ENCODE measurements at places on chromosomes 3 and 15.

- no peaks in the 10 kb centered on the region for H3K27me3 ChIP-seq
- DNase-seq, result peak; percentile 88
- H3K36me3 ChIP-seq, result no peaks in the 10 kb centered on the region
- H3K4me1 ChIP-seq, result peaks cover 10% of the 10 kb centered on the region
Observed at GRCh38 chr3:58560771-58561311, 16.4 kb downstream of the FAM107A start.

- H3K4me3 ChIP-seq, result no peak overlapping the region
- H3K27me3 ChIP-seq, result no peaks in the 10 kb centered on the region
- H3K27ac ChIP-seq, result no peak overlapping the region
- DNase-seq, result no peak
- H3K4me1 ChIP-seq, result peaks cover 27% of the 10 kb centered on the region
Observed at GRCh38 chr15:41932511-41933289, 38.8 kb upstream of the SPTBN5 start.

DNA sequence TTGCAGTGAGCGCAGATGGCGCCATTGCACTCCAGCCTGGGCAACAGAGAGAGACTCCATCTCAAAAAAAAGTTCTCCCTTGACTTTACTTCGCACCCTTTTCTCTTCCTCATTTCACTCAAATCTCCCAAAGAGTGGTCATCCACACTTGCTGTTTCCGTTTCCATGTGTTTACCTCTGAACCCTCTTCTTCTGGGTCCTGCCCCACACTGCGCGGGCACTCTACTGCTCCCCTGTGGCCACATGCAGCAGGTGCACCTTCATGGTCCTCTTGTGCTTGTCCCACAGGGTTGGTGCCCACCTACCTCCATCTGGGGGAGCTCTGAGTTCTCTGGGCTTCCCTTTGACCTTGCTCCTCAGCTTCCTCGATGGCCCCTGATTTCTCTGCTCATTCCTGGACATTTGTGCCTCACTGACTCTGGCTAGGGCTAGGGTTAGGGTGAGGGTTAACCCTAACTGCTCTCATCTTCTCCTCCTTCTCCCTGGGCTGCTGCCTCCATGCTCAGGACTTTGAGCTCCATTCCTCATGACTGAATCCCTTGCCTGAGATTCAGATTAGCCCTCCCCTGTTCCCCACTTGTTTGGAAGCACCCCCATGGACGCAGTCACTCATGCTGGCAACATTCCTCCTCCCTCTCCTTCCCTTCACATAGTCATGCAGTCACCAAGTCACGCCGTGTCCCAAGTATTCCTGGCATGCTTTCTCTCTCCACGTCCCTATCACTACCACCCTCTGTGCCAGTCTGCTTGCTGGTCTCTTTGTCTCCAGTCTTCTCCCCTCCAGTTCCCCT lies 26.6 kb upstream of the KY start:
- no peak overlapping the region for H3K4me3 ChIP-seq
- H3K36me3 ChIP-seq, result no peaks in the 10 kb centered on the region
- no peaks in the 10 kb centered on the region for H3K4me1 ChIP-seq
- DNase-seq, result no peak
- H3K27ac ChIP-seq, result no peak overlapping the region

GRCh38 chr15:101517504-101517903 lies 28.0 kb upstream of the PCSK6 start:
- no peak overlapping the region for H3K27ac ChIP-seq
- no peaks in the 10 kb centered on the region for H3K36me3 ChIP-seq
- no peak overlapping the region for H3K4me3 ChIP-seq
- H3K4me1 ChIP-seq, result no peaks in the 10 kb centered on the region
- H3K27me3 ChIP-seq, result no peaks in the 10 kb centered on the region
- DNase-seq, result no peak

- no peak overlapping the region for H3K27ac ChIP-seq
- no peaks in the 10 kb centered on the region for H3K36me3 ChIP-seq
- H3K27me3 ChIP-seq, result no peaks in the 10 kb centered on the region
- no peak for DNase-seq
- no peaks in the 10 kb centered on the region for H3K4me1 ChIP-seq
- H3K4me3 ChIP-seq, result no peak overlapping the region
Observed at GRCh38 chr3:131803113-131803512, 231.7 kb downstream of the CPNE4 start.

- H3K4me1 ChIP-seq, result no peaks in the 10 kb centered on the region
- no peaks in the 10 kb centered on the region for H3K27me3 ChIP-seq
- no peak overlapping the region for H3K4me3 ChIP-seq
- no peak overlapping the region for H3K27ac ChIP-seq
- H3K36me3 ChIP-seq, result no peaks in the 10 kb centered on the region
Observed at GRCh38 chr15:23073890-23074646, 34.7 kb upstream of the TUBGCP5 start.

DNA sequence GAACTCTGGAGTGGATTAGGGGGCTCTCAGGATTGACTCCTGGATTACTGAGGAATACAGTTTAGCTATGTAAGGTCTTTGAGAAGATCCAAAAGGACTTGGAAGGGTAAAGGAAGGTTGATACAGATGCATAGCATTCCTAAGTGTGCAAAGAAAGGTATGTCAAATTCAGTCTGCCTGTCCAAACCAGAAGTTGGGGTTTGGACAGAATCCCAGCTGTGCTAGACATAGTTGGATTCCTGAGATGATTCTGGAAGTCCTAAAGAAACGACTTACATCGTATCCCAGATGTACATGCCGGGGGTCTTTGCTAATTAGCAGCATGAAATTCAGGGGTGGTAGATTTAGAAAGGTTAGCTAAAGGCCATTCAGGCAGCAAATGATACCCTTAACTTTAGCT lies 97.7 kb upstream of the TSPAN3 start:
- no peak overlapping the region for H3K4me3 ChIP-seq
- no peak overlapping the region for H3K27ac ChIP-seq
- no peaks in the 10 kb centered on the region for H3K27me3 ChIP-seq

- no peak overlapping the region for H3K27ac ChIP-seq
- no peaks in the 10 kb centered on the region for H3K27me3 ChIP-seq
- H3K4me3 ChIP-seq, result no peak overlapping the region
Observed at GRCh38 chr15:67972377-67972776, 81.7 kb upstream of the PIAS1 start.

DNA sequence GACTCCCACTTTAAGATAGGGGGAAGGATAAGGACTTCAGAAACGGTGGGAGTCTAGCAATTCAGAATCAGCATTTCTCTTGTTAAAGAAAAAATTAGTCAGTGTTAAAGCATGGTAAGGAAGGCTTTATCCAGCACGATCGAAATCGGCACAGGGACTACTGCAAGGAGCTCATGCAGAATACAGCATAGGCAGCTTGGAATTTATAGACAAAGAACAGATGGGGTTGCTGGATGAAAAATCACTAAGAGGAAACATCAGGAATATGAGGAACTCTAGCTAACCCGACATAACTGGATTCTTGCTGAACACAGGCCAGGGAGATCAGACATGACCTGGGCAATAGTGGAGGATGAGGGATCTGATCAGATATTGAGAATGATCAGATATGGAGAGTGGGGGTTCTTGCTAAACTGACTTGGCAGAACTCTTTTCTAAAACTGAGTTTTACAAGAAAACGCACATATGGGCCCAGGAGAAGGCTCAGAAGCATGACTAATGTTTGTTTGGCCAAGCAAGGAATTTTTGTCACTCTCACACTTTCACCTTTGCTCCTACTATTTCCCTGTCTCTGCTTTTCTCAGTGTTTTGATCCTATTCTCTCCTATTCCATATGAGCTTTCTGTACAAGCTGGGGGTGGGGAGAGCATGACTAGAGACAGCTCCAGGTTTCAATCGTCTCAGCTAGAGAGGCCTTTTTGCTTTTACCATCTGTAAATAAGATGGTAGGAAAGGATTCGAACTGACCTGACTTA lies 3.9 kb upstream of the PLCH1 start:
- no peak for DNase-seq
- no peak overlapping the region for H3K4me3 ChIP-seq
- H3K27me3 ChIP-seq, result no peaks in the 10 kb centered on the region
- no peaks in the 10 kb centered on the region for H3K36me3 ChIP-seq
- no peak overlapping the region for H3K27ac ChIP-seq
- H3K4me1 ChIP-seq, result peaks cover 2% of the 10 kb centered on the region
